Stimulated activated CD4-positive, alpha-beta T cell treated with anti-CD3 and anti-CD28 coated beads, Interleukin-4, amount 100 ng/mL, for 24 hours (primary cell): ENCODE measurements at places on chromosomes 7 and 10.
A peak's percentile ranks its signal among the peaks of the same experiment; 100 is the strongest.

GRCh38 chr10:27685681-27686080 is 59.9 kb downstream of the MKX start:
- DNase-seq = no peak

DNA sequence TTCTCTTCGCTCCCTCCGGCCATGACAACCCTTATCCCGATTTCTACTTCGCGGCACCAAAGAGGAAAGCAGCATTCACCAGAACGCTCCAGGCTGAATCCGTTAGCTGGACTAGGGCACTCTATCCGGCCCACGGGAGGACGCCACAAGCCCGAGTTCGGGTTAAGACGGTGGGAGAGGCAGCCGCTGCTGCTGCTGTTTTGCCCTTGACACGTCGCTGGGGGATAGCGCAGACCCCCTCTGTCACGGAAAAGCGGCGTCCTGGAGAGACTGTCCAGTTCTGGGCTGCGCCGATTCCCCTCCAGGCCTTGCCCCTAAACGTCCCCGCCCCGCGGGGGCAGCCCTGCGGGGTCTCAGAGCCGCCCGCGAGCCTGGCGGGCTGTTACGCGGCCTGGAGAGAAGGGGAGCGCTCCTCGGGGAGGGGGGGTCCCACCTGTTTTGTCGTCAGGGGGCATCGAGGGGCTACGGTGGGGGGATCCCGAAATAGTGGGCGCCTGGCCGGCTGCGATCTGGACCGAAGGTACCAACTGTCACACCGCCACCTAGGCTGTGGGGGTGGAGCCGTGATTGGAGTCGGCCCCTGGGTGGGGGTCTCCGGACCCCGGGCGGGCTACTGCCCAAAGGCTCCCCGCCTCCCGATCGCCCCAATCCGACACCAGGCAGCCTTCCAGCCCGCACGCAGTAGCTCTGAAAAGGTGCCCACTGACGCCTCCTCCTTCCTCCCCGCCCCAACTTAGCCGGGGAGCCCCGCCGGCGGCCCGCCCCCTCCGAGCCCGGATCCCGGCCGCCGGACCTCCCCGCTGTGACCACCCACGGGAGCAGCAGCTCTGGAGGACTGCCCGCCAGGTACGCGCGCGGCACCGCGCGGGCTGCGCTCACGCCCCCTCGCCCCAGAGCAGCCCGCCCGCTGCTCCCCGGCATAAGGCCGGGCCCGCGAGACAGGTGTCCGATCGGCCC is 772 bp downstream of the SGMS1 start:
- DNase-seq = peak; percentile 43

GRCh38 chr7:39554583-39555165 is 11.5 kb upstream of the YAE1 start:
- DNase-seq = no peak

GRCh38 chr10:16519250-16519907 is 2.3 kb downstream of the C1QL3 start:
- no peak for DNase-seq

DNA sequence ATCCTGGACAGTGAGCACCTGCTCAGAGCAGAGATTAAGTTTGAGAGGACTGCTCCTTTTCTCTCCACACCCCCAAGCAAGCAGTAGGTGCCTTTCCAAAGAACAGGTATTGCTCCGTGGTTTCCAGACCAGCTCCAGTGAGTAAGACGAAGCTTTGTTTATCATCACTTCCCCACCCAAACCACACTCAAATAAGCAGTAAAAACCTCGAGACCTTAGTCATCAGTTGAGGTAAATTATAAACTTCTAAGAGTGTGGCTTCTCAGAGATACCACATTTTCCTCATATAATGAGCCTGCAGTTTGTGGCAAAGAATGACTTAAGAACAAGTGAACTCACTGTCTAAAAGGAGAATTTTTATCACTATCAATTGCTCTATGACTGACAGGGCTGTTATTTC is 50.0 kb upstream of the GRB10 start:
- peak; percentile 14 for DNase-seq

- no peak for DNase-seq
Observed at GRCh38 chr10:52031771-52032170, 282.3 kb upstream of the DKK1 start.

DNA sequence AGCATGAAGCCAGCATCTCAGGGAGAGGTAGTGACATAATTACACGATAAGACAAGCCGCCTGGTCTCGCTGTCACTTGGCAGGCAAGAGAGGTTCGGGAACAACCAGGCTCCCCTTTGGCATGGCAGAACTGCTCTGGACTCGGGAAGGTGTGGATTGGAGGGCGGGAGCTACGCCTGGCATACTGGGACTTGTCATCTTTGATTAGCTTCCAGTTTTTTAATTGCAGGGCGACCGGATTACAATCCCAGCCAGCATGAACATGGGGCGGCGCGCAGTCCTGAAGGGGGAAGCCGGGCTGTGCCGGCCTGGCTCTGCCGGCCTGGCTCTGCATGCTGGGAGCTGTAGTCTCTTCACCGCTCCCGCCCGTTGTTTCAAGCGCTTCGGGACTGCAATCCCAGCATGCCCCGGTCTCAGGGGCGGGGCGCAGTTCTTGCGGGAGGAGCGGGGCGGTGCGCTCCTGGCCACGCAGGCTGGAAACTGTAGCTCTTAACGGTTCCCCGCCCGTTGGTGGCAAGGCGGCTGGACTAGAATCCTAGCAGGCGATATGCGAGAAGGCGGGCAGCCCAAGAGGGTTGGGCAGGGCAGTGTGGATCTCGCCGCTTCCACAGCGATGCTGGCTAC is 45.5 kb upstream of the ZNF716 start:
- no peak for DNase-seq

DNA sequence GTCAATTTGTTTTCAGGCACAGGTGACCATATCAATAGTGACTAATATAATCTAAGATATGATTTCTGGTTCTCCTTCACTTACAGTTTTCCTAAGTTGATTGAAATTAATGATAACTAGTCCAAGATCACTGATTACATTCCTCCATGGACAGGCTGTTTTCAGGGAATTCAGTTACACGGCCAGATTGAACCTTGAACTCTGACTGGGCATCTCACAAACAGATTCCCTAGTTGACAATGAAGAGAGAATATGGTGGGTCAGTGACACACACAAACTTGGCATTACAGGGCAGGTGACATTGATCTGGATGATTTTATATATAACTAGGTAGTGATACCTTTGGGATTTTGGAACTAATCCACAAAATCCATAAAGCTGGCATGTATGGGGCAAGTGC is 110.2 kb upstream of the EGR2 start:
- DNase-seq = no peak

GRCh38 chr7:127154958-127155357 is 97.8 kb downstream of the GRM8 start:
- DNase-seq = no peak

GRCh38 chr7:49631071-49631815 is 142.2 kb upstream of the VWC2 start:
- DNase-seq = no peak

GRCh38 chr10:121469797-121470606 is 128.2 kb downstream of the FGFR2 start:
- DNase-seq = no peak

DNA sequence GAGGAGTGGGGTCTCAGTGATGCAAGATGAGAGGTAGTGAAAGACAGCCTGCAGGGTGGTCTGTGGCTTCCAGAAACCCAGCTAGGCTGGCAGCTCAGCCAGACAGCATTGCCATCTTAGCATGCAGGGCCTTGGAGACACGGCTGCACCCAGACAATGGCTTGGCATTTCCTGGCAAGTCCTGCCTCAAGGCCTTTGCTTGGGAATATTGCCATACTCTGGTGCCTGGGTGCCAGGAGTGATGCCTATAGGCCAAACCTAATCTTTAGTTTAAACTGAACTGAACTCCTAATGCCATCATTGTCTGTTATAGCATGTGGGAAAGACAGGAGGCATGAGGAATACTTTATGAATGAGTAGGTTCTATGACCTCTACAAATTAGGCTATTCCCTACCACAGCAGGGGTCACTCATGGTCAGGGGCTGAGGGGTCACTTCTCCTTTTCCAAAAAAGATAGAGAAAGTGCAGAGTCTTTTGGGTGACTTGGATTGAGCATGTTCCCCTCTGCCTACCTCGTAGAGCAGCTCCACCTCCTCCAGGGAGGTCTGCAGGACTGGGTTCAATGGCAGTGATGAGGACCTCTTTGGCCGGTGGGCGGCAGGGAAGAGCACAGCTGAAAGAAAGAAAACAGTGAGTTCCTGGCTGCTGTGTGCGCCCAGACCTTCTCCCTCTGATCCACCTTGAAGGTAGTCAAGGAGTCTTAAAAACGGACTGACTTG is 8.8 kb upstream of the SLC13A4 start:
- DNase-seq = no peak

DNA sequence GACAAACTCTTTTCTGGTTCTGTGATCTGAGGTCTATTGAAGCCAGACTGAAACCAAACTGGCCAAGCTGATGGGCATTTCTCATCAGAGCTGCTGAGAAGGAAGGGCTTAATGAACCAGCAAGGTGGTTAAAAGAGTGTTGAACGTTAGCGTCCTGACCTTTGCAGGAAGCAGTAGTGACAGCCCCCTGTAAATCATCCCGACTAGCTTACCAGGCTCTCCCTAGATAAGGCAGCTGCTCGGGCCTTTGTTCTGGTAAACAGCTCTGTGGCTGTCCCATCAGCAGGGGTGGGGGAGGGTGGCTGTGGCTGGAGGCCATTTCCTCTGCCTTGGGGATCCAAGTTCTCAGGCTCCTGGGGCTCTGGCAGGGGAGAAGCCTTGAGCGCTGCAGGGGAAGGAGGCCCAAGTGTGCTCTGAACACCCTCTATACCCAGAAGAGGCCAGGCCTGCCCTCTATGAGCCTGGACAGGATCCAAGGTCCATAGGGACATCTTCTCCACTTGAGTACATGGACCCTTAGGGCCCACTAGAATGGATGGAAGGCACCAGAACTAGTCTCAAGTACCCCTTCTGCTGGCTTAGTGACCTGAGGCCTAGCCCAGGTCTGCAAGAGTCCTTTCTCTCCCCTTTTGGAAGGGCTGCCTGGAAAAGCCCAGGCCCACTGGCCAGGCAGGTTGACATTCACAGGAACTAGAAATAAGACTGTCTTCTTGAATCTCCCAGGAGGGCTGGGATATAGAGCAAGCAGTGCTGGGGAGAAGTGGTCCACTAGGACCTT is 134.6 kb downstream of the ARHGAP22 start:
- no peak for DNase-seq

- no peak for DNase-seq
Observed at GRCh38 chr10:70391654-70392053, 9.2 kb upstream of the LRRC20 start.

DNA sequence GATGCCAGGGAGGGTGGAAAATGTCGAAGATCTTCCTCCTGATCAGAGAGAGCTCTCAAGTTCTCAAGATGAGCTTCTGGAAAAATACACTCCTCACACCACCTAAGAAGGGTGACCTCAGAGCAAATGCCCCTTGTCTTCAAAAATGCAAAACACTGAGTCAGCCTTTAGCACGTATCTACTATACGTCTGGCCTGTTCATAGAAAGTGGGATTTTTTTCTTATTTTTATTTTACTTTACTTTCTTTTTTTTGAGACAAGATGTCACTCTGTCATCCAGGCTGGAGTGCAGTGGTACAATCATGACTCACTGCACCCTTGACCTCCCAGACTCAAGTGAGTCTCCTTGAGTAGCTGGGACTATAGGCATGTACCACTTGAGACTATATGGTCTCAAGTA is 57.1 kb downstream of the AFAP1L2 start:
- DNase-seq = no peak

DNA sequence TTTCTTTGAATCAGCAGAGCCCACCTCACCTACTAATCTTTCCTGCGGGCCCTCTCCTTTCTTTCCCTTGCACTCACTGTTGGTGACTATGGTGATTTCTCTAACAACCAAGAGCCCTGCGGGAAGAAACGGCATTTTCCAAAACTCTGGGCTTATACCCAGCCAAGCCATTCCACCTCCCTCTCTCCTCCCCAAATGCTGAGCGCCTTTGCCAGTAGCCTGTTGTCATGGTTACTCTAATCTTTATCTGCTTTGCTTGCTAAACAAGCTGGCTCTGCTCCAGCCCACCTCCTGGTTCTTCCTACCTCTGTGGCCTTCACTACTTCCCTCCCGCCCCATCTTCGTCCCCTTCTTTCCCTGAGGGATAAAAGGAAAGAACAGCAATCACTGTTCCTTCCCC is 86.7 kb downstream of the DGKI start:
- DNase-seq = no peak

DNA sequence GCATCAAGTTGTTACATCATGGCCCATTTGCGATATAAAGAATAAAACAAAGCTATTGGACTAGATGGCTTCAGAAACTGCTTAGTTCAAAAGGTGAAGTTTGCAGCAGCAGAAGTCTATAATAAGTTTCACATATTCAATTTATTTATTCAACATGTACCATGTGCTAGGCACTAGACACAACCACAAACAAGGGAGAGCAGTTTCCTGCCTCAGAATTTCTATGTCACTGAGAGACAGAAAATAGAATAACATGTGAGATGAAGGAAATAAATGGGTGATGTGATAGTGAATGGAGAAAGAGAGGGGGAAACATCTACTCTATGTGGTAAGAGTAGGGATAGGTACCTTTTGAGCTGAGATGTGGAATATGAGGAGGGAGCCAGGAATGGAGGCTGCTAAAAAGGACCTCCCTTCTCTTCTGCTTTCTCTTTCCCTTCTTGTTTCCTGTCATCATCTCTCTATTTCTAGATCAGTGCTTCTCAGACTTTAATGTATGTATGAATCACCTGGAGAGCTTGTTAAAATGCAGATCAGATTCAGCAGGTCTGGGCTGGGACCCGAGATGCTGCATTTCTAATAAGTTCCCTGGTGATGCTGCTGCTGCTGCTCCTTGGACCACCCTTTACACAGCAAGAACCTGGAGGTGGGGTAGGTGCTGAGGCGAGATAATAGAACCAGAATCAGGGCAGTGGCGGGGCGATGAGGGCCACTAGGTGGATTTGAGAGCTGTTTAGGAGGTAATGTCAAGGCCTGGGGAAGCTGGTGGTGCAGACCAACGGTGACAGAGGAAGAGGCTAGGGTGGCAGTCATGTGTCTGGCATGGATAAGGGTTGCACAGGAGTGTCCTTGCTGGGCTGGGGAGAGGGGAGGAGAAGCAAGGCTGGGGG is 13.7 kb upstream of the INMT start:
- no peak for DNase-seq

GRCh38 chr10:132951926-132952325 is 9.6 kb upstream of the CFAP46 start:
- DNase-seq = no peak

GRCh38 chr10:110827410-110827809 is 44.3 kb upstream of the PDCD4 start:
- DNase-seq = no peak

- DNase-seq = no peak
Observed at GRCh38 chr7:144004703-144005102, 4.6 kb downstream of the OR6B1 start.

GRCh38 chr10:784403-785088 is 95.1 kb upstream of the DIP2C start:
- peak; percentile 70 for DNase-seq

- no peak for DNase-seq
Observed at GRCh38 chr10:112832959-112833358, 117.1 kb upstream of the TCF7L2 start.

- no peak for DNase-seq
Observed at GRCh38 chr7:95424716-95425115, 10.1 kb downstream of the PON2 start.
